Activated CD4-positive, alpha-beta T cell treated with anti-CD3 and anti-CD28 coated beads, Interleukin-2, Interleukin-4, amounts not matched to agents 100 ng/mL and 50 ng/mL, durations not matched to agents 16 hours and 8 hours (primary cell): ENCODE measurements at places on chromosomes 4 and X.

- DNase-seq: no peak
These were observed 52.9 kb upstream of the HPRT1 start for GRCh38 chrX:134407065-134407376.

GRCh38 chrX:65925592-65925991 lies 114.3 kb downstream of the VSIG4 start:
- DNase-seq: no peak

DNA sequence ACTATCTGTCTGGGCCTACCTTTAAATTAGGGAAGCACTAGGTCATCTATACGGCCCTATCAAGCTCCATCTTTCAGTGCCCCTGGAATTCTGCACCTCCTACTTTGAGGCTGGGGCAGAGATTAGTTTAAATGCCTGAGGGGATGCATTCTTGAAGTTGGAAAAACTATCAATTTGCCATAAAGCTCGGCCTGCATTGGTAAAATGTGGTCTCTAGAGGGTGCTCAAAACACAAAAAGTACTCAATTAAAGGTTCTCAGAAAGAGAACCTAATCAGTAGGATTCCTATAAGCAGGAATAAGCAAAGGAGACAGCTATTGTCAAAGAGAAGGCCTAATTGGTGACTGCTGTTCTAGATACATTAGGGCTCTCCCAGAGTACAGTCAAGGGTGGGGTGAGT lies 111.7 kb downstream of the AMER1 start:
- no peak for DNase-seq

DNA sequence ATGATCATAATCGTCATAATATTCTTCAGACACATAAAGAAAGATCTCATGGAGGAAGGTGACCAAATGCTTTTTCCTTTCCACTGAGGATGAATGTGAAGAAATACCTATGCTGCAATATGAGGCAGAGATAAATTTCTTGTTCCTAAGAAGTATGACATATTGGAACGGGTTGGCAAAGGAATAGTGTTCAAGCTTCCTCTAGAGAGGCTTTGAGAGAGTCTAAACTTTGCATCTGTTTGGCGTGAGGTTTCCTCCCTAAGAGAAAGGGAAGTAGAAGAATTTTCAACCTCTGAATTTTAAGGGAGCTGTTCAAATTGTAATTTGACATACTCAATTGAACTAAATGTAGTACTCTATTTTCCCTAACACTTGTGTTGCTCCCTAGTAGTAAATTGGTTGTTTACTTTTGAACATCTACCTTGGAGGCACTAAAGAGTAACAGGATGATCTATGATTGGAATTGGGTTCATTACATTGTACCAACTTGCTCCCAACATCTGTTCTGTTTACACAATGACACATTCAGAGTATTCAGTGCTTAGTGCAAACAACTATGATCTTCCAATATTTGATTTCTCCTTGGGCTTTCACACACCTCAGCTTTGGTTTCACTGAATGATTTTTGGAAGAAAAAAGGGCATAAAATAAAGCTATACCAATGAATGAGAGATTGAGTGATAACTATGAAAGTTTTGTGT lies 122.0 kb downstream of the CORIN start:
- DNase-seq: no peak

DNA sequence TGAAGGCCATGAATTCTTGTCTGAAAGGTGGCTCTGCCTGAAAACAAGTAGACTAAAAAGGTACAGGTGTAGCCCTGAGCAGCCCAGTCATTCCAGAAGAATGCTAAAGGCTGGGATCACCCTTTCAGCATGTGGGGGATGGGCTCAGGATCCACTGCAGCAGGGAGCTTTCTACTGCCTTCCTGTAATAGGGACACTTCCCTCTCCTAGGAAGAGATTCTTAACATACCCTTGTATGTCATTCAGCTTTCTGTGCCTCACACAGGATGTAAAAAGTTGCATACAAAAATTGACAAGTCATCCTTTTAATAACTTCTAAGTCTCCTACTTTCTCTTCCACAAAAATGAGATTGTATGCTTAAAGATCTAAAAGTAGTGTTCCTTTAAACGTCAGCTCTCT lies 123.3 kb downstream of the ZNF518B start:
- DNase-seq: no peak
